ENCODE measurements at places on chromosomes 3 and 15.

DNA sequence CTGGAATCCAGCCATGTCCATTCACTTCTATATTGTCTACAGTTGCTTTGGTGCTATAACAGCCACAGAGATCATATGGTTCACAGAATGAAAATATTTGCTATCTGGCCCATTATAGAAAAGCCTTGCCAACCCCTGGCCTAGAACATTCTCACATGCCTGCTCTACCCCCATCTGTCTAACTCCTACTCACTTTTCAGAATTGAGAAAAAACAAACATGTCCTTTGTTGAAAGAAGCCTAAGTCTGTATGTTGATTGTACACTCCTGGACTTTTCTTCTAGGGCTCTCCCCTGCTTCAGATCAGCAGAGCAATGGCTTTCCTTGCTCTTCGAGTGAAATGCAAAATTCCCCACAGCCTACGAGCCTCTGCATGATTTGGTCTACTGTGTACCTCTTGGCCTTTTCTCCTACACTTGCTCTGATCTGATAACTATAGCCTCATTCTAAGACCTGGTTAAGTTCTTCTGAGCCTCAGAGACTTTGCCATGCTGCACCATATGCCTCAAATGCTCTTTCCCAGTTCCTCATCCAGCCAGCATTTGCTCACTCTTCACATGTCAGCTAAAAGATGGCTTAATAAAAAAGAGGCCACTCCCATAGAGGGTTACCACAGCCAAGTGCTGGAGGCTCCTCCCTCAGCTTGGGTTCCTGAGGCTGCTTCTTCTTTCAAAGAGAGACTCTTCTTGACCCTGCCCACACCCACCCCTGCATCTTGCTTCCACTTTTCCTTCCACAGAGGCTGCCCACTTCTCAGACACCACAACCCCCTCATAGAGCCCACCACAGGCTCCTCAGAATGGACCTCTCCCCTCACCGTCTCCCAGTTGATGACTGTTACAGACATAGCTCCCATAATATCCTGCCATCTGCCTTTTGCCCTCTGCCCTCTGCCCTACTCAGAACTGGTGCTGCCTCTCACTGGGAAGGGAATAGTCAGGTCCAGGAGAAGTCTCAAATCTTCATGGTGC is 22.9 kb upstream of the DCLK3 start:
- DNase-seq, result no peak

DNA sequence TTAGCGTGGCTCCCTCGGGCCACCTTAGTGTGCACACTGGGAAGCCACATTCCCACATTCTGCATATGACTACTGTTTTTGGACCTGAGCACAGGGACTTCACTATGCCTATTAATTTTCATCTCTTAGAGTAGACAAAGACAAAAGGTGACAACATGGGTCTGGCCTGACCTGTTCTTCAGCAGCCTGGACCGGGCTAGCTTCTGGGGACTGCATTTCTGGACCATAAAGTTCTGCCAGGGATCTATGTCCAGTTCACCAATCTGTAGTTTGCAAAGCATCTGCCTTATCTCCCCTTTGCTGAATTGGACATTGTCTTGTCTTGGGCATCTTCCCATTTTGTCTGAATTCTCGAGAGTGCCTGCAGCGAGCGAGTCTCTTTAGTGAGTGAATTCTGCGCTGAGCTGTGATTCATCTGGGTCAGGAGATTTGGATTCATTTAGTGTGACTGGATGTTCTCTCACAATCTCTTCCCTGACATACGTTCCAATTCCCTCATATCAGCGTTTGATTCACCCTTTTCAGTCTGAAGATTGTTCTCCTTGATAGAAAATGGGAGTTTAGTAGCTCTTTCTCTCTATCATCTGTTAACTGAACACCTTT is 112.2 kb upstream of the PLXNA1 start:
- peak; percentile 24 for DNase-seq

GRCh38 chr15:70361891-70362290 is 264.2 kb upstream of the TLE3 start:
- DNase-seq, result no peak

DNA sequence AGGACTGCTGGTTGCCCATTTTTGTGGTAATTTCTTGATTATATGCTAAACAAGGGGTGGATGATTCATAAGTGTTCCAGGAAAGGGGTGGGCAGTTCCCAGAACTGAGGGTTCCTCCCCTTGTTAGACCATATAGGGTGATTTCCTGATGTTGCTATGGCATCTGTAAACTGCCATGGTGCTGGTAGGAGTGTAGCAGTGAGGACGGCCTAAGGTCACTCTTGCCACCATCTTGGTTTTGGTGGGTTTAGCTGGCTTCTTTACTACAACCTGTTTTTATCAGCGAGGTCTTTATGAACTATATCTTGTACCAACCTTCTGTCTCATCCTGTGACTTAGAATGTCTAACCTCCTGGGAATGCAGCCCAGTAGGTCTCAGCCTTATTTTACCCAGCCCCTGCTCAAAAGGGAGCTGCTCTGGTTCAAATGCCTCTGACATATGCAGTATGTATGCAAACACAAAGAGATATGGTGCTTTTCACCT is 46.2 kb downstream of the C3orf38 start:
- peak; percentile 46 for DNase-seq

GRCh38 chr3:42398080-42398479 is 12.3 kb downstream of the LYZL4 start:
- DNase-seq, result no peak

DNA sequence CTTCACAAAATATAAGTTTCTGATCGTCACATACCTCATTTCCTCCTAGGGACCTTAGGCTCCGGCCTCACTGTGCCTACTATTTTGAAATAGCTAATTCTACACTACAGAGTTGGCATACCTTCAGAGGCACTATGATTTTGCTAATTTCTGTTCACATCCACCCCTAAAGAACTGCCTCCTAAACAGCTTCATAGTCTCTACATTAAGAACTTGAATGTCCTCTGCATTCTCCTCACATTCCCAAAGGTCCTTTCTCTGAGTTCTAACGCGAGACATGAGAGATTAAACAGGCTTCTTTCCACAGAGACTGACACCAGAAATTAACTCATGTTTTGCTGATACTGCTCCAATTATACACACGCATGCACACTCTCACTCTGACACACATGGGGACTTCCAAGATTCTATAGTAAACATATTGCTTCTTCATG is 75.5 kb downstream of the DLG1 start:
- no peak for DNase-seq

DNA sequence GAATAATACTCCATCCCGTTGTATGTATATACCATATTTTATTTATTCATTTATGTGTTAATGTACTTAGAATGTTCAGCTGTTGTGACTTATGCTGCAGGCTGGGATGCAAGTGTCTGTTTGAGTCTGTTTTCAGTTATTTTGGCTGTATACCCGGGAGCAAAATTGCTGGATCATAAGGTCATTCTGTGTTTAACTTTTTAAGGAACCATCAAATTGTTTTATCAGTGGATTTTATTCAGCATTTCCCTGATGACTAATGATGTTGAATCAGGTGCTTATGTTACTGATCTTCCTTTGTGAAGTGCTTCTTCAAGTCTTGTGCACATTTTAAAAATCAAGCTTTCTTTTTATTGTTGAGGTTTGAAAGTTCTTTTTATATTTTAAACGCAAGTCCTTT is 118.1 kb downstream of the SLC25A26 start:
- DNase-seq, result no peak
